RPMI8226 (cell line): ENCODE measurements at places on chromosomes 2 and 18.

DNA sequence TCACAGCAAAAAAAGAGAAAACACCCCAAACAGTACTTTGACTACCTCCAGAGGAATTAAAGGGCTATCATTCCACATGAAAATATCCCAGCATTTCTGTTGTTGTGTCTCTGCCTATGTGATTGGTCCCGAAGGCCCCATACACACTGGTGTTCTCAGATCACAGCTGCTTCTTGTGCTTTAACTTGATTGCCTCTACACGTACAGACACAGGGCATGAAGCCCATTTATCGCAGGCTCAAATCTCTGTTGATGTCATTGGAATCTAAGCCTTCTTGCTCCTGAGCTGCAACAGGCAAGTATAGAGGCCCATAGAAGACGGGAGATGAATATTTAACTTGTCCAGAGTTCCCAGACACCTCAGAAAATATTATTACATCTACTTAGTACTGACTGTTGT, 405.2 kb downstream of the NCKAP5 start:
- no peak for DNase-seq

DNA sequence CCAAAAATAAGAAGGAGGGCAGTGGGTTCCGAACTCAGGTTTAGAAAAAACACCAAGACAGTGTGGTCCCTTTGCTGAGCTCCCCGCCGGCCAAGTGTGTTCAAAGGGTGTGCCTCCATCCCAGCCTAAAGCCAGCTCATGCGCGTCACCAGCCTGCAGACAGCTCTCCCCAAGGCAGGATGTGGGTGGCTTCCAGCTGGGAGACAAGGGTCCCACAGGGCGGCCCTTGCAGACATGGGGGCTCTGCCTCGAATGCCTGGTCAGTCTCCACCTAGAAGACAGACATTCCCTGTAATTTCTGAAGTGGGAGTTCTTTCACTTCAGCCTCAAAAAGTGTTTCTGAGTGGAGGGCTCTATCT, 135.8 kb upstream of the GPC1 start:
- no peak for DNase-seq

GRCh38 chr2:70396612-70397011, 94.7 kb upstream of the FAM136A start:
- DNase-seq: no peak

GRCh38 chr2:121095257-121096080, 189.5 kb downstream of the TFCP2L1 start:
- DNase-seq: peak; percentile 65

DNA sequence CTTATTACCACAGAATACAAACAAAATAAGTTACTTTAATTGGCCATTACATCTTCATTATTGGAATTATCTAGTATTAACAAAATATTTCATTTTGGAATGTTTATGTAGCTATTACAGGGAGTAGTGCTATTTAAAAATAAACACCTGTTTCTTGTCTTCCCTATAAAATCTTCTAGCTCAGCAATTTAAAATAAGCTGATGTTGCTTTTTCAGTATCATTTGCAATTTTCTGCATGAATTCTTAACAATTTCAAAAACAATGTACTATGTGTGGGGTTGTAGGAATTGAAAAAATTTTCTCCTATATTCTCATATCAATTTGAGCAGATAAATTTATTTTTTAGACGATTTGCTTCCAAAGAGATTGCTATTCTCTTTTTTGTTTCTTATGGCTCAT, 1251.3 kb upstream of the CRIM1 start:
- DNase-seq: no peak
